ENCODE measurements at places on chromosomes 12 and 14. TPM values are rescaled to one million over a fixed set of nuclear protein-coding genes. Genes with fewer than 3 reads are reported as not detected.
A peak's percentile ranks its signal among the peaks of the same experiment; 100 is the strongest.

TAS2R7 gene
- total RNA-seq: not detected

SLC25A47 gene
- total RNA-seq: not detected

ERP27 gene
- not detected for total RNA-seq

NINJ2 gene
- total RNA-seq: 0.42 TPM

LRRC10 gene
- total RNA-seq: not detected

PMCH gene
- total RNA-seq: not detected

TRAF3 gene
- 11.2 TPM for total RNA-seq

NFYB gene
- total RNA-seq: 36.0 TPM

ARHGEF25 gene
- 11.9 TPM for total RNA-seq

TAS2R31 gene
- total RNA-seq: 2.0 TPM

CLEC6A gene
- total RNA-seq: 0.11 TPM

HELB gene
- total RNA-seq: 10.2 TPM

LRRK2 gene
- total RNA-seq: 0.23 TPM

DNA sequence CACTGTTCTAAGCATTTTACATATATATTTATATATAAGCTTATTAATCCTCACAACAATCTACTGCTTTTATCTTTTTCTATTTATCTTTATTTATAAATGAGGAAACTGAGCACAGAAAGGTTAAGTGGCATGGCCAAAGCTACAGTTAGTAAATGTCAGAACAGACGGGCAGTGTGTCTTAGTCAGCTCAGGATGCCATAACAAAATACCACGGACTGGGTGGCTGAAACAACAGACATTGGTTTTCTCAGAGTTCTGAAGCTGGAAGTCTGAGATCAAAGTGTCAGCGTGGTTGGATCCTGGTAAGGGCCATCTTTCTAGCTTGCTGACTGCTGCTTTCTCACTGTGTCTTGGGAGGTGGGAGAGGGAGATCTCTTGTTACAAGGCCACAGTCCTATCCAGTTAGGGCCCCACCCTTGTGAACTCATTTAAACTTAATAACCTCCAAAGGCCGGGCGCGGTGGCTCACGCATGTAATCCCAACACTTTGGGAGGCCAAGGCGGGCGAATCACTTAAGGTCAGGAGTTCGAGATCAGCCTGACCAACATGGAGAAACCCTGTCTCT lies 19.8 kb downstream of the RPGRIP1 start:
- no peak overlapping the region for H3K27ac ChIP-seq
- H3K4me3 ChIP-seq: peak overlapping the region; percentile 20
- H3K27me3 ChIP-seq: peaks cover 7% of the 10 kb centered on the region
- DNase-seq: no peak

GRCh38 chr12:70045514-70045913 lies 197.7 kb upstream of the CNOT2 start:
- H3K27ac ChIP-seq: no peak overlapping the region
- no peaks in the 10 kb centered on the region for H3K27me3 ChIP-seq
- no peak for DNase-seq

GRCh38 chr12:47828008-47828975 lies 8.6 kb upstream of the HDAC7 start:
- no peak overlapping the region for H3K4me3 ChIP-seq
- H3K27ac ChIP-seq: peak overlapping the region; percentile 50
- DNase-seq: no peak
- H3K36me3 ChIP-seq: no peaks in the 10 kb centered on the region
- peaks cover 37% of the 10 kb centered on the region for H3K4me1 ChIP-seq

DNA sequence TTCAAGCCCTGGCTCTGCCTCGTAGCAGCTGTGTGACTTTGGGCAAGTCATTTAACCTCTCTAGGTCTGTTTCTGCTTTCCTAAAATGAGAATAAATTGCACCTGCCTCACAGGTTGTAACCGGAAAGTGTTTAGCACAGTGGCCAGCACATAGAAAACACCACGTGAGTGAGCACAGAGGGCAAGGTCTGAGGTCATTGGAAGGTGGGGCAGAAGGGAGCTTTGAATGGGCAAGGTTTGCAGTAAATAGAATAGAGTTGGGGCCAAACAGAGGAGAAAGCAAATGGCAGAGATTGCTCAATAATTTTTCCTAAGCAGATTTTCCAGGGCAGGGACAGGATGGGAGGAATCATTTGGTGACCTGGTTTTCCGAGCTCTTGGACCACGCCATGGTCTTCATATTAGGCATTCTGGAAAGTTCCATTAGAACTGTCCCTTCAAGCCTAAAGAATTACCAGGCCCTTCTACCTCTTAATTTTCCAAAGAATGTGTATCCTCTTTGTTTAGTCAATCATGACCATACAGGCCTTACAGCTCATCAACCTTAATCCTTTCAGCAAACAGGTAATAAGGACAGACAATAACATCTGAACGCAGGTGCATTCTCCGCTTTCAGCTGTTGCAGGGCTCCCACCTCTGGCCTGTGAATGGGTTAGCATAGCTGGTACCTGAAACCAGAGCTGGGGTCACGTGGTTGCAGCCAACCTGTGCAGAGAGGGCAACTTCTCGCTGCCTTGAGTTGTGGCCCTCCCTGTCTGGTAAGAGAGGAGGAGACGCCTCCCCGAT lies 53.8 kb downstream of the VWF start:
- no peak overlapping the region for H3K4me3 ChIP-seq
- H3K27me3 ChIP-seq: no peaks in the 10 kb centered on the region
- peaks cover 20% of the 10 kb centered on the region for H3K4me1 ChIP-seq
- H3K27ac ChIP-seq: no peak overlapping the region
- peak; percentile 56 for DNase-seq

DNA sequence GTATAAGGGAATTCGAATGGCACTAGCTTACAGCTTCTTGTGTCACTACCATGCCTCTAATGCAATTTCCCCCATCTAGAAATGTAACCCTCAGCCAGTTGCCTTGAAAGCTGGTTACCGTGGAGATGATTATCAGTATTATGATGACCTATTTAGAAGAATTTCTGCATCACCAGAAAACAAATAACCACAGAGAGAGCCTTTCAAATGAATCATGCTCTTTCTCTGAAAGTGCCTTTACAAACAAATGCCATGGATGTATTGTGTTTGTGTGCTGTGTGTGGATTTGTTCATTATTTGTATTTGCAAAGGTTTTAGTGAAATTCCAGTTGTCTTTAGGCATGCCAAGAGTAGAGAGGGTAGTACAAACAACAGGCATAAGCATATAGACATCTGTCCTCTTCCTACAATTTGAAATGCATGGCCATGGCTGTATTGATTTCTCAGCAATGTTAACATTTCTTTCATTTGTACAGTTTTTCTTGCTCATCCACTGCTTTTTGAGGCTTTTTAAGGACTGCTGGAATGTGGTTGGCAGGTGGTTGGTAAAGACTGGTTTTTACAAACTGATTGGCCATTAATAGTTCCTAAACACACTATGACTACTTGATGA lies 266.5 kb downstream of the PAWR start:
- H3K36me3 ChIP-seq: no peaks in the 10 kb centered on the region
- H3K4me1 ChIP-seq: peaks cover 43% of the 10 kb centered on the region
- no peak for DNase-seq
- H3K27me3 ChIP-seq: no peaks in the 10 kb centered on the region

- H3K4me1 ChIP-seq: peaks cover 6% of the 10 kb centered on the region
- no peak overlapping the region for H3K4me3 ChIP-seq
- no peaks in the 10 kb centered on the region for H3K27me3 ChIP-seq
Measured at GRCh38 chr12:99063182-99063581, 418.1 kb downstream of the APAF1 start.

DNA sequence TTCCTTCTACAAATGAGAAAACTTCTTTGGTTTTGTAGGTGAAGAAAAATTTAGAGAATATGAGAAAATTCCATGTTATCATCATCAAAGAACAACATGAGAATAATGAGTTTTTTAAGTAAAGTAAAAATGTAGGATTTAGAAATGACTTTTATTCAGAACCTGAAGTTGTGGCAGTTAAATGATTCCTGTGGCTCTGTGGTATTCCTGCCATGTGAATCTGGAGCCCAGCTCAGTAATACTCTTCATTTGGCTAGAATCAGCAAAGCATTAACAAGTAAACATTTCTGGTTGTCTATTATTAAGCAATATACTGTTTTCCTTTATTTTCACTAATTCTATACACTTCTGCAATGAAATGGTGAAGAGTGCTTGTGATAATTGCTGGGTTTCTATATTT lies 95.6 kb upstream of the E2F7 start:
- H3K36me3 ChIP-seq: no peaks in the 10 kb centered on the region
- peaks cover 20% of the 10 kb centered on the region for H3K4me1 ChIP-seq
- H3K27me3 ChIP-seq: no peaks in the 10 kb centered on the region

DNA sequence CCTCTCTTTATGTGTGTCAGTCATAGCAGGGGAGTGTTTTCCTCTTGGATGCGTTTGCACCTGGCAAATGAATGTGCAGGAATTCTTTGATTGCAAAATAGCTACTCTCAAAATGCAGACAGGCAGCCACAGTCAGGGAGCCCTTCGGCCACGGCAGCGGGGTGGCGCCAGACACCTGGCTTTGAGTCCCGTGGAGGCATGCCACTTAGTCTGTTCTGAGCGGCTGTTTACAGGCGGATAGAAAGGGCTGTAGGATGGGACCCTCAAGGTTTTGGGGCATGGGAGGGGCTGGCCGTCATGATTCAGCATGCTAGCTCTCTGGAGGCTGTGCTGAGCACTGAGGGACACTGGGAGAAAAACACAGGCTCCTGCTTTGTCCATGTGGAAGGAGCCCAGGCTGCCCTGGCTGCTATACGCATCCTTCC lies 117.1 kb downstream of the SLC25A47 start:
- DNase-seq: peak; percentile 72
- 0 out of 2 replicates have a peak overlapping the region, but pooled peaks have one; percentile 43 for H3K27ac ChIP-seq
- no peak overlapping the region for H3K4me3 ChIP-seq
- H3K36me3 ChIP-seq: no peaks in the 10 kb centered on the region
- H3K27me3 ChIP-seq: no peaks in the 10 kb centered on the region
- peaks cover 33% of the 10 kb centered on the region for H3K4me1 ChIP-seq

DNA sequence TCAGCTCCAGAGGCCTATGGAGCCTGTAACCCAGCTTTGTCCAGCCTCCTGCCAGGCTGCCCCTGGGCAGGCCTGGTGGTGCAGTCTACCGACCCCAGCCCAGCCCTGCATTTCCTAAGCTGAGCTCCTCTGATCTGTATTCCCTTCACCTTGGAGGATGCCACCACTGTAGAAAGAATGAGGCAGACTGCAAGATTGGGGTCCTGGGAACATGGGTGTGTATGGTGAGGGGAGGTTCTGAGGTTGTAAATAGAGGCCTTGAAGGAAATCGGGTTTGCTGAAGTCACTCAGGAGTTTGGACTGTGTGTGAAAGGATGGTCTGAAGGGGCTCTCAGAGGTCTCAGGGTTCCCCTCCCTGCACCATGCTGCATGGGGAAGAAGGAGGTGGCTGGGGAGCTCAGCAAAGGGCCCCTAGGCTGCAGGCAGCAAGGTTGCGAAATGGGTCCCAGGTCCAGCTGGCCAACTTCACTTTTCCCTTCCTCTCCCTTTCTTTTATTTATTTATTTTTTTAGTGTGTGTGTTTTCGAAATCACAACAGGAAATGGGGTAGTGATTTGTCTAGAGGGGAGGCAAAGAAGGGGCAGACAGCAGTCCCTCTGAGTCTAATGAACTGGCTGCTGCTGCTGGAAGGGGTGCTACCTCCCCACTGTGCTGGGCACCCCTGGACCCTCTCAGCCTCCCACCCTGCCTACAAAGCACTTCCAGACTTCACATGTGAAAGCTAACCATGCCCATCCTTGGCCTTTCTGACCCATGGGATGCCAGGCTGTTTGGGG lies 1.2 kb upstream of the LRP1-AS start:
- DNase-seq: no peak
- H3K27ac ChIP-seq: 0 out of 2 replicates have a peak overlapping the region, but pooled peaks have one; percentile 45
- no peak overlapping the region for H3K4me3 ChIP-seq
- H3K36me3 ChIP-seq: peaks cover 41% of the 10 kb centered on the region
- H3K4me1 ChIP-seq: peaks cover 8% of the 10 kb centered on the region
- no peaks in the 10 kb centered on the region for H3K27me3 ChIP-seq

DNA sequence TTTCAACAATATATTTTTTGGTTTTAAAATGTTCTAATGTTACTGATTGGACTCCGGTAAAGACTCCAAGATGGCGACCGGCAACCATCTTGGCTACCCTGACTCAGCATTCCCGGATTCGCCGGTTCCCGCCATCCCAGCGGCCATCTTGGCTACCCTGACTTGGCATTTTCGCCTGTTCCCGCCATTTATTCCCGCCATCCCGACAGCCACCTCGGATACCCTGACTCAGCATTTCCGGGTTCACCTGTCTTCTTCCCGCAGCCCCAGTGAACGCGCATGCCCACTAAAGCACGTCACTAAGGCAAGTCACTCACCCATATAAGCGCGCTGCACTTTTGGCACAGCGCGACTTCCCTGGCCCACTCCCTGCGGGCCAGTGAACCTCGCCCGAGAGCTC lies 9.0 kb upstream of the LRFN5 start:
- H3K27ac ChIP-seq: peak overlapping the region; percentile 82
- H3K4me1 ChIP-seq: peaks cover 38% of the 10 kb centered on the region
- H3K27me3 ChIP-seq: no peaks in the 10 kb centered on the region
- no peak overlapping the region for H3K4me3 ChIP-seq
- peaks cover 6% of the 10 kb centered on the region for H3K36me3 ChIP-seq
- peak; percentile 61 for DNase-seq

DNA sequence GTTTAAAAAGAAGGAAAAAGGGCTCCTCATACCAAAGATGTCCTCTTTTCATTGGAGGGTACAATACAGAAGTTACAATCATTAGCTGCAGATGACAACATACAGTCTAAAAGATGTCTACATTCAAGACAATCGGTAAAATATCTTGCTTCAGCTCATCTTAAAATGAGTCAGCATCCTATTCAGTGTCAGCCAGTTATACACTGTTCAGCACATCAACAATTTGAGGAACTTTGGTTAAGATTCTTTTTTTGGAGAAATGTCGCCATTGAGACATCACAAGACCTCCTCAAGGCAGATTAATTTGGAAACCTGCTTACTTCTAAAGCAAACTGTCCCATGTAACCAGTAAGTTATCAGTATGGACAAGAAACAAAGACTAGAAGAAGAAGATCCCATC lies 100.7 kb upstream of the SLC38A4 start:
- H3K36me3 ChIP-seq: peaks cover under 1% of the 10 kb centered on the region
- H3K27me3 ChIP-seq: no peaks in the 10 kb centered on the region
- DNase-seq: no peak
- no peak overlapping the region for H3K4me3 ChIP-seq
- H3K4me1 ChIP-seq: no peaks in the 10 kb centered on the region
- no peak overlapping the region for H3K27ac ChIP-seq

- H3K4me1 ChIP-seq: peaks cover 6% of the 10 kb centered on the region
- no peaks in the 10 kb centered on the region for H3K27me3 ChIP-seq
- no peaks in the 10 kb centered on the region for H3K36me3 ChIP-seq
- no peak overlapping the region for H3K27ac ChIP-seq
Measured at GRCh38 chr14:38536376-38537038, 280.6 kb upstream of the CLEC14A start.

GRCh38 chr12:92740411-92740810 lies 37.6 kb downstream of the PLEKHG7 start:
- H3K4me3 ChIP-seq: no peak overlapping the region
- no peak overlapping the region for H3K27ac ChIP-seq
- peaks cover 31% of the 10 kb centered on the region for H3K4me1 ChIP-seq
- no peaks in the 10 kb centered on the region for H3K36me3 ChIP-seq
- H3K27me3 ChIP-seq: no peaks in the 10 kb centered on the region

DNA sequence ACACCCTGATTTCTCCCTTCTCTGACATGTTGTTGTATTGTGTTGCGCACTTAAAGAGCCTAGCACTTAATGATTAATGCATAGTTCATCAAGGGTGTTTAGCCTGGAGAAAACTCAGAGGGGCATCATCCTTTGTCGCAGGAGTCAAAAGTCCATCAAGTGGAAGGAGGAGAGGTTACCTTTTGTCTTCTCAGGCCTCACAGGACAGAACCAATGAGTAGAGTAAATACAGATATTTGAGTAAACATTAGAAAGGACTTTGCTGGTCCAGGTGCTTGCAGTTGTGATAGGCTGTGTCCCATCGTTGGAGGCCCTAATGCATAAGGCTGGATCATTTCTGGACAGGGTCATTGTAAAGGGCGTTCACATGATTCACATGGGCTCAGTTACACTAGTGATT lies 430.9 kb downstream of the PCNX1 start:
- no peak for DNase-seq
- H3K27me3 ChIP-seq: no peaks in the 10 kb centered on the region
- H3K4me1 ChIP-seq: peaks cover 12% of the 10 kb centered on the region
